Lung microvascular endothelial cell (primary cell): ENCODE measurements at places on chromosomes 13 and 19.

- no peak for DNase-seq
Measured at GRCh38 chr13:113976711-113977684, 3.1 kb upstream of the C13orf46 start.

GRCh38 chr13:20391597-20392452, 133.8 kb downstream of the CRYL1 start:
- no peak for DNase-seq

- DNase-seq: peak; percentile 45
Measured at GRCh38 chr19:53102756-53103233, 427 bp downstream of the ZNF160 start.

DNA sequence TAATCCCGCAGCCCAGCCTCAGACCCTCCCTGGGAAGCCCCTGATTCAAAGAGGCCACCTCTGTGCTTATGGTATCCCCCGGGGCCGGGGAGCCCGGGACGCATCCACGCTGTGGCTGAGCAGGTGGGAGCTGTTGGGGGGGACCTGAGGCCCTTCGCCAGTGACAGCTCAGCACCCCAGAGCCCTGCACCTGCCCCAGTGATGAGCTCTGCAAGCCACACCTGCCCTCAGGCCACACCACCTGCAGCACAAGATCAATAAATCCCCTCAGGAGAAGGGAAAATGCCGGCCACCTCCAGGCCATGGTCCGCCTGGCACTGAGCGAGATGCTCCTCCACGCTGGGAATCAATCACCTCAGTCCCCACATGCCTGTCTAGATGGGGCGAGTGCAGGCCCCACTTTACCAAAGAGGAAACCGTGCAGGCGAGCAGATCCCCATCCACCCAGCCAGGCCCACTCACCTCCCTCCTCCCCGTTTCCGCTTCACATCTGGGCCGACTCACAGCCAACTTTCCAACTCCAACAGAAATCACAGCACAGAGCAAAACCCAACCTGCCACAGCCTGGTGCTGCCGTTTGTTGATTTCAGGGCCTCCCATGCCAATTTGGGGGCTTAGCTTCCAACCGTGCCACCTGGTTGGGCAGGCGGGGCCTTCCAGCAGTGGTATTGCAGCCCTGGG, 12.8 kb downstream of the MOB3A start:
- DNase-seq: peak; percentile 81

DNA sequence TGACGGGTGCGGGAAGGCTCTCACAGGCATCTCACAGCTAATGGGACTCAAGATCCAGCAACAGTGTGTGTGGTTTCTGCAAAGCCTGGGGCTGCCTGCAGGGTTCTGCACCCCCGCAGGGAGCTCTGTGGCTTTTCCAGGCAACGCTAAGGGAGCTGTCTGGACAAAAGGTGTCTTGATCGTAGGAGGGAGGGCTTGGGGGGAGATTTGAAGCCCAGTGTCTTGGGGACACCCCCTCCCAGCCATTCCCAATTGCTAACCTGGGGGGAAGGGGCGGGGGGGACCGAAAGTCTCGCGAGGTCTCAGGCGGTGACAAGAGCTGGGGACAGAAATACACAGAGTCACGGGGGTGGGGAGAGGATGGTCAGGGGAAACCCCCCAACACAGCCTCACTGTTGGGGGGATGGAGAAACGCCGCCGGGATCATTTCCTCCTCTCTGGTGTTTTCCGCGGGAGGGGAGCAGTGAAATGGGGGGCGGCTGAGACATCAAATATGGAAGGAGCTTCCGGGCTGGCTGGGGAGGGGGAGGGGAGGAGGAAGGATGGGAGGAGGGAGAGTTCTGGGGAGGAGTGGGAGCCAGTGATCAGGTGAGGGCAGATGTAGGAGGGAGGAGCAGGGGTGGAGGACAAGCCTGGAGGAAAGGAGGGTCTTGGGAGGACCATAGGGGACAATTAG, 13.3 kb downstream of the KCNC3 start:
- DNase-seq: no peak
